Gastroesophageal sphincter (tissue), 4 donors: ENCODE measurements at places on chromosomes 11 and 22. TPM values are rescaled to one million over a fixed set of nuclear protein-coding genes. Genes with fewer than 3 reads are reported as not detected.

Gene CBLIF
- not detected for total RNA-seq

Gene RBMXL2
- not detected for total RNA-seq

Gene ALDH3B1
- total RNA-seq: 6.4 TPM

Gene PACSIN3
- total RNA-seq: 67.7 TPM

Gene CD3G
- 1.3 TPM for total RNA-seq

Gene MS4A6A
- 119 TPM for total RNA-seq

Gene KRTAP5-2
- total RNA-seq: not detected

Gene VSIG10L2
- not detected for total RNA-seq

Gene ST14
- 16.5 TPM for total RNA-seq

Gene CDC42BPG
- 0.08 TPM for total RNA-seq

Gene PLAAT5
- total RNA-seq: 4.2 TPM

Gene INS
- total RNA-seq: not detected

Gene PLXNB2
- total RNA-seq: 207 TPM

Gene CCDC81
- 0.23 TPM for total RNA-seq

Gene C22orf42
- total RNA-seq: not detected

Gene SCGB1C1
- not detected for total RNA-seq

Gene CARD16
- 3.0 TPM for total RNA-seq

Gene MUC5AC
- 0.02 TPM for total RNA-seq

Gene CPT1B
- 13.4 TPM for total RNA-seq

Gene EHF
- total RNA-seq: 30.0 TPM

Gene NLRP14
- not detected for total RNA-seq

Gene OR51B4
- total RNA-seq: not detected

Gene APOBEC3B
- not detected for total RNA-seq

Gene PARVA
- total RNA-seq: 167 TPM

Gene MOGAT2
- total RNA-seq: not detected

Gene ZNF280B
- 0.16 TPM for total RNA-seq

Gene RFPL2
- total RNA-seq: not detected

Gene LSP1
- 33.8 TPM for total RNA-seq

Gene SIRT3
- total RNA-seq: 21.5 TPM

Gene HIPK3
- 320 TPM for total RNA-seq
